Activated CD8-positive, alpha-beta memory T cell treated with anti-CD3 and anti-CD28 coated beads for 48 hours (primary cell): ENCODE measurements at places on chromosomes 1 and 21.

DNA sequence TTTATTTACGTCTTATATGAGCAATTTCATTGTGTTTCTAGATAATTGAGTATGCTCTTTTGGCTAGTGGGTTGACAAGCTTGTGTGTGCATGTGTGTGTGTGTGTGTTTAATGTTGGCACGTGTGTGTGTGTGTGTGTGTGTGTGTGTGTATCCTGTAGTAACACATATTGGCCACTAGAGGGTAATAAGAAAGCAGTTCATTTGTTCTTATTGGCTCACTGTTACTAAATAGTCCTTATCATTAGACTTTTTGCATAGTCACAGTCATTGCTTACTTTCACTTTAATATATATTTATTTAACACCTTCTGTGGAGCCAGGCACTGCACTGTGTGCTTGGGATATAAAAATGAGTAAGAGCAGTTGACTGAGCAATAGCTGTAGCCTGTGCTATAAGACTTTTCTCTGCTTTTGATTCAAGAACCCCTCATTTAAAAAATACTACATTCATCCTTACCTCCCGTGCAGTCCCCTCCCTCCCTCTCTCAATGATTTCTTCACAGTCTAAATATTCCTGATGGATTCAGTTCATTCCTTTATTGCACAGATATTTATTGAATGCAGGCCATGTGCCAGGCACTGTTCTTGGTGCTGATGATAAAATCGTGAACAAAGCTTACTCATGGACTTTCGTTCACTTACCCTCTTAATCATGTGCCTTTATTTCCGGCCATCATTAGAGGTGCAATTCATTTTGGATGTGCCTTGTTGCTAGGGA lies 96.7 kb downstream of the DYRK1A start:
- no peak for DNase-seq

- no peak for DNase-seq
Measured at GRCh38 chr1:173128742-173129141, 78.0 kb upstream of the TNFSF18 start.

DNA sequence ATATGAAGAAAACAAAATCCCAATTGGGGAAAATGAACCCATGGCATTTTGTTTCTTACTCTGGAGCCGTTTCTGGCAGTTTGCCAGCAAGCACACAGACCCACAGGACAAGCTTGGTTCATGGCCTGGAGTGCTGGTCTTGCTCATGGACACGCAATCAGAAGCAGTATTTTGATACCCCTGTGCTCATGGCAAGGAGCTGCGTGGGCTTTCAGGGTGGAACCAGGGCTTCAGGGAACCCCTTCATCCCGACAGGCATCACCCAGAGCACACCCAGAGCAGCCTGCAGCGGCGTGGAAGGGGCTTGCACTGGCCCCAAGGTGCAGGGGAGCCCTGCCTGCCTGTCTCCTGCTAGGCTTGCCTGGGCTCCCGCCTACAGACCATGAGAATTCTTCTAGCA lies 45.4 kb upstream of the PCBP3 start:
- DNase-seq: no peak

DNA sequence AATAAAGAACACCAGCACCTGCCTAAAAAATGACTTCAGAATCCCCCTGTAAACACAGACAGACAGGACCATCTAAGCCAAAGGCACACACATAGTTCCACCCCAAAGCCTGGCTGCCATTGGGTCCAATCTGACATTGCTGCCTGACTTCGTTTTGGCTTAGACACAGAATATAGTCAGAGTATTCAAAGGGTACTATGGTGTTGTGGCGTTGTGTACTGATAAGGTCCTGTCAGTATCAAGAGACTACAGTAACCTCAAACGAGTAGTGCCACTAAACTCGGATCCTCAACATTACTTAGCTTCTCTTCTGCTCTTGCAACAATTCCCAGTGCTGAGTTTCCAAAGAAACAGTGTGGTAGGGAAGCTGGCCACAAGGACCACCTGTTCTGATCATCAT lies 169.3 kb upstream of the NR5A2 start:
- DNase-seq: no peak

- no peak for DNase-seq
Measured at GRCh38 chr1:171286032-171286705, 27.8 kb upstream of the FMO4 start.

- no peak for DNase-seq
Measured at GRCh38 chr21:44485254-44485793, 30.0 kb downstream of the LRRC3 start.

DNA sequence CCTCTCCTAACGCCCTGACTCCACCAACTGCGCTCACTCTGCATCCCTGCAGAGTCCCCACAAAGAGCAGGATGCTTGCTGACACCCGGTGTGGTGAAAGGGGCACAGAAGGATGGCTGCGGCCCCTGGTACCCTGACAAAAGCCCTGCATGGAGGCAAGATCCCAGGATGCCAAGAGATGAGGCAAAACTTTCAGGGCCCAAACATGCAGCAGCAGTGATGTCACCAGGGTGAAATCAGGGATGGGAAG lies 36.6 kb downstream of the SLC9A1 start:
- no peak for DNase-seq

DNA sequence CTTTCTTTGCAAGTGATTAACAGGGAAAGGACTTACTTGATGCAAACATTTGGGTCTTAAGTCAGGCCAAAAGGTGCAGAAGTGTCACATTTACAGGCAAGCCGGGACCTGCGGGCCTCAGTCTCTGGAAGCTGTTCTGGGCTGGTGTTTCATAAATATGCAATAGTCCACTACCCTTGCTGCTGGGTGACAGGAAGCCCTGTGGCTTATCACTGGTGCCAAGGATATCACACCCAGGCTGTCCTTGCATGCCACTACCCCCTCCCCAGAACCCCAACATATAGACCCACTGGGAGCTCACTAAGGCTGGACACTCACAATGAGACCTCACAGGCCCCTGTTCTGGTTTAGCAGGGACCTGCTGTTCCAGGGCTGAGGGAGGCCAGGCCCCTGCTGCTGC lies 3.4 kb upstream of the LEFTY2 start:
- no peak for DNase-seq

DNA sequence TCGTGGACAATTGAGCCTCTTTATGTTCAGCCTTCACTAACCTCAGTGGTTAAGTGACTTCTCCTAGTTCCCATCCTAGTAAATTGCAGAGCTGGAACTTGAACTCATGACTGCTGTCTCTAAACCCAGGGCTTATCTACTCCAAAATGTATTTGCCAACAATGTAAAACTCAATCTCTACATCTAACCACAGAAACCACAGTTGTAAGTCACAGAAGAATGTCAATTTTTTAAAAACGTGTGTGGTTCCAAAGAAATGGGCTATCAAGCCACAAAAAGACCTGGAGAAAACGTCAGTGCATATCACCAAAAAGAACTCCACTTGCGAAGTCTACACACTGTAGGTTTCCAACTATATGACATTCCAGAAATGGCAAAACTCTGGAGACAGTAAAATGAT lies 172.6 kb upstream of the HMCN1 start:
- DNase-seq: no peak

DNA sequence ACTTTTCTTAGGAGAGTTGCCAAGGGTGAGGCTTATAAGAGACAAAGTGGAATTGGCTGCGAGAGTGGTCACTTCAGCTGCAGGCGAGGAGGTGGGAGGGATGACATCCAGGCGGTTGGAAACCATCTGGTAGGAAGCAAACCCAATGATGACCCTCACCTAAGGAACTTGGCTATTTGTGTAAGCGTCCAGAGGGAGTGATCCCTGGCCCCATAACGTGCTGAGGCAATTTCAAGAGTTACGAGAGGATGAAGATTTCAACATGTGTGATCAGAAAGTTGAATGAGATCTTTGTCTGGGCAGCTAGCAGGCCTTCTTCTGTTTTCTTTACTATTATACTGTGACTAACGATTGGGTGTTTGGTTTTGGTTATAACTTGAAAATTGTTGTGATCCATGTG lies 102.7 kb upstream of the VANGL1 start:
- no peak for DNase-seq

GRCh38 chr21:15058854-15059263 lies 5.9 kb downstream of the NRIP1 start:
- no peak for DNase-seq

DNA sequence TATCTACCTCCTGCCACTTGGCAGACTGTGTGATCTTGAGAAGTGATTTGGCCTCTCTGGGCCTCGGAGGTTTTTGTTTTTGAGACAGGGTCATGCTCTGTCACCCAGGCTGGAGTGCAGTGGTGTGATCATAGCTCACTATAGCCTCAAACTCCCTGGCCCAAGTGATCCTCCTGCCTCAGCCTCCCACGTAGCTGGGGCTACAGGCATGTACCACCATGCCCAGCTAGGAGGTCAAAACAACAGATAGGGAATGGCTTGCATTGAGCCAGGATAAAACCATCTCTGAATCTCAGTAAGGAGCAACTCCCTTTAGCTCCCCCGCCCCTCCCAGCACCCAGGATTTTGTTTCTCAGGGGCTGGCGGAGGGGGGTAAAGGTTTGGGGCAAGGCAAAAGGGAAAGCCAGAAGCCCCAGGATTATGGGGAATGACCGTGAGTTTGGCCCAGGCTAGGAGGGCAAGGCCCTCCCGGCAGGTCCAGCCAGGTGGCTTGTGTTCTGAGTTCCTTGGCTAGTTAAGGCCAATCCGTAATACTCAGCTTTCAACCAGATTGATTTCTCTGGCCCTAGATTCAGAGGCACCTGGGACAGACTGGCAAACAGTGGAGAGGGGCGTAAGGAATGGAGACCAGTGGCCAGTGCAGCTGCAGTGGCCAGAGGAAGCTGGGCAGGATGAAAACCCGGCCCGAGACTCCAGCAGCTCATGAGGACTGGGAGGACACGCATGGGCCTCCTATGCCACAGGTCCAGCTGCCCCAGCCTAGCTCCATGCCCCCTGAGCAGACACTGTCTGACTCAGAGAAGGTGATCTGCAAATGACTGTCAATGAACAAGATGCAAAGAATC lies 130.1 kb downstream of the DMRTB1 start:
- DNase-seq: no peak

DNA sequence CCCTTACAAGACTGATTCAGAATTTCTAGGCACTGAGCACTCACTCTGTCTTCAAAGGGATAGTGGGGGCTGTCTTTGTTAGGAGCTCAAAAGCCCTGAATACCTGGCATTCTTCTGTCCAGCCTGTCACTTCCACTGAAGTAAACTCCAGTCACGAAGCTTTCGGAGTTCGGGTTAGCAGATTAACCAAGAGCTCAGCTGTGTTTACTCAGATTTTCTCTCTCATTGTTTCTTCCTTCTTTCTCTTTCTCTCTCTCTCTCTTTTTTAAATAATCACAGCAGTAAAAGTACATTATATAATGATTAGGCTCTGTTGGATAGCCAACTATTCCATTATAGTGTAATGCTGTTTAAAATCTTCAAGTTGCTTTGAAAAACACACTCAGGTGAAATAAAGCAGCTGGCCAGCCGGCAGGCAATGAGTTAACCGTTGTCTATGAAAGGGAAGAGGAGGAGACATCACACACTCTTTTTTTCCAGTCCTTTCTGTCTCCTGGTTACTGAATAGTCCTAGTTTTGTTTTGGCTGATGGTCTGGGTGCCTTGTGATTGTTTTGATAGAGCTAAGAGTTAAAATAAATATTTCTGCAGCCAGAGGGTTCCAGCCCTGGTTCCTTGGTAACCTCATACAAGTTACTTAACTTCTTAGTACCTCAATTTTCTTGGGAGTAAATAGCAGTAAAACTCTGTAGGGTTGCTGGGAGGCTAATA lies 89.8 kb downstream of the ADSS2 start:
- no peak for DNase-seq

DNA sequence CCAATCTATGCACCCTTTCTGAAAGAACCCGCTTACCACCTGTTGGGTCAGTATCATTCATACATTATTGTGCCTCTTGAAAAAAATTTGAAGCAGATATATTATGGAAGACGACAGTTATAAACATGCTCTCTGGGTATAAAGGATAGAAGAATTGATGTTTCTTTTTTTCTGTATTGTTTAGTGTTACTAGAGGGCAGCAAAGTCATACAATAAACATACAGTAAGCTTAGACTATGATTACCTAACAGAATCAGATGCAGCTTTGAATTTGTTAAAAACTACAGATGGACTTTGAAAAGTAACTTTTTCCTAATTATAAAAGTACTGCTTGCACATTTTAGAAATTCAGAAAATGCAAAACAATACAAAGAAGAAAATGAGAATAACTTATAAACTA lies 11.1 kb upstream of the PAXBP1 start:
- DNase-seq: no peak

DNA sequence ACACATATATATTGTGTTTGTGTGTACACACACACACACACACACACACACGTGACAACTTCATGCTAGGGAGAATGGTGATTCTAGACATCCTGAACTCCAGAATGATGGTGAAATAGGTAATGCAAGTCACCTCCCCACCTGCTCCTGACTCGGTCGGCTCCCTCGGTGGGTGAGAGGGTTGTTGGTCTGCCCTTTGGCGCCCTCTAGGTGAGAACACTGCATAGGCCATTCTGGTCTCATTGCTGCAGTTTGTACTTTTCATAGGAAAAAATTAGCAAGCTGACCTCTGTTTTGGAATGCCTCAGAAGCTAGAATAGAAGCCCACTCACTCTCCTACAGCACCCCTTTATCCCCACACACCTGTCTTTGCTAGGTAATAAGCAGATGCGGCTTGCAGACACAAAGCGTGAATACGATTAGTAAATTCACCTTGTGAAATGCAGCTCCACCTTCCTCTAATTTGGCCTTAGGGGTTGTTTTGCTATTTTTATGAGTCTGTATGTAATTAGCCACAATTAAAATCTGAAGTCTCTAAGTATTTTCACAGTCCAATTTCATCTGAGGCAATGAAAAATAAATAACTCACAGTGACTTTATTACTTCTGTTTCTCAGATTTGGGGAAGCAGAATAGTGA lies 130.0 kb upstream of the KCNJ15 start:
- peak; percentile 25 for DNase-seq

- DNase-seq: no peak
Measured at GRCh38 chr1:51342591-51343206, 12.3 kb upstream of the TTC39A start.

DNA sequence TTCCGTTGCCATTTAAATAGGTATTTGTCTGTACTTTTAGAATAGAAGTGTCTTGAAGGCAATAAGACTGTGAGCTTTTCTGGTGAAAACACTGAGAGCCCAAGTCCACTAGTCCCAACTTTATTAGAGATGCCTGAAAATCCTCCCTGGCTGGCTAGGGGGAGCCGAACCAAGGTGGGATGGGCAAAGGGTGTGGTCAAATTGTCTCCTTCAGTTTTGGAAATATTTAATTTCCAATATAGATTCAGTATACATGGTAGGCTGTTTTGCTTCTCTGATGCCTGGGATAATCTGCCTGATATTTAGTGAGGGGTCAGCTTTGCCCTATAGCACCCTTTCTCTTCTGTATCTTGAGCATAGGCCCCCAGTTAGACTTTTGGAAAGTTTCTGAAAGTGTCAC lies 3.5 kb downstream of the ROR1 start:
- DNase-seq: no peak

DNA sequence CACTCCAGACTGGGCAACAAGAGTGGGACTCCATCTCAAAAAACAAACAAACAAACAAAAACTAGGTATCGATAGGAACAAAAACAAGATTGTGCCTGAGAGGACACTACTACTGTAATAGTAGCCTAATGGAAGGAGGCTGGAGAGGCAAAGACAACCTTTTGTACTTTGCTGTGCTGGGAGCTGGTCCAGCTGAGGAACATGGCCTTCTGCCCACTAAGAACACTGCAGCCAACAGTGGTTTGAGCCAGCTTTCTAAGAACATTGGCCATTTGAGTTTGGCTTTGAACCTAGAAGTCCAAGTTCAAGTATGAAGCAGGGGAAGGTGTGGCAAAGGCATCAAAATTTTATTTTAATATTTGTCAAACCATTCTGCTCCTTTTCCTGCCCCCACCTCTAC lies 22.7 kb upstream of the RGS8 start:
- no peak for DNase-seq
